ENCODE measurements at places on chromosomes 3 and 15.

DNA sequence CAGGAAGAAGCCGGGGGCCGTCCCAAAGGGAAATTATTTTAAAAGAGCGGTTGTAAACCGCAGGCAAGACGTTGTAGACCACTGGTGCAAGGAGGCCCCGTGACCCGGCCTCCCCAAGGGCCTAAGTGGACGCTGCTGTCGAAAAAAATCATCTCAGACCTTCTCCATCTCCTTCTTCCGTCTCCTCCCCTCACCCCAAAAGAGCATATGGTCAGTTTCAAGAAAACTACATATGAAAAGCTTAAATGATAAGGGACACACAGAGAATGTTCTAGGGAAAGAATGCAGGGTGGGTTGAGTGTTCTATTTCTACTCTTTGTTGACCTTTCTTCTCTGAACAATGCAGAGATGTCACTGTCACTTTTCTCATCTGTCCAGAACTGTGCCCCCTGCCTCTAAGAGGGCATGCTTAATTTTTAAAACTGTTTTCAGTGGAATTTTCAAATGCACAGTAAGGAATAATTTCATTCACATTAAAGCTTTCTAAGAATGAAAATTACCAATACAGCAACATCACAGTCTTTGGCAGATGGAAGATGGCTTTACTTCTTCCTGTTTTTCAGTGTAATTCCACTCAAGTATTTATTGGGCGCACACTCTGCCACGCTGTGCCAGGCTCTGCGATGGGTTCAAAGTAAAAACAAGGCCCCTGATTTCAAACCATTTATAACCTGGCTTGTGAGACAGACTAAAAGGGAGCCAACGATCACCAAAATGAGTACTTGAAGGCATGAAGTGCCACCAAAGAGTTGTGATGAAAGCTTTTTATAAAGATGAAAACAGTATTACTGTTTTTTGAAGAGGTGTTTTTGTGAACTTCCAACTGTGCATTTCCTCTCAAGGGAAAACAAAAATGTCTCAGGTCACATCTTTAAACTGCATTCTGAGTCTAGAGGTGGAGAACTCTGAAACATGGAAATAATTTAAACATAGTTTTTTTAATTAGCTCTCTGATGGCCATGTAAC is 891 bp upstream of the TOP2B start:
- DNase-seq, result no peak

DNA sequence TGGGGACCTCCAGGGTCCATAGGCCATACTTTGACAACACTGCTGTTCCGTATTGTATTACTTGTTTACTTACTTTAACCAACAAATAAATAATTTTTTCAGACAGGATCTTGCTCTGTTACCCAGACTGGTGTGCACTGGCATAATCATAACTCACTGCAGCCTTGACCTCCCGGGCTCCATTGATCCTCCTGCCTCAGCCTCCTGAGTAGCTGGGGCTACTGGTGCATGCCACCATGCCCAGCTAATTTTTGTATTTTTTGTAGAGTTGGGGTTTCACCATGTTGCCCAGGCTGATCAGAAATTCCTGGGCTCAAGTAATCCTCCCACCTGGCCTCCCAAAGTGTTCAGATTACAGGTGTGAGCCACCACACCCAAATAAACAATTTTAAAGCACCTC is 64.9 kb upstream of the C15orf39 start:
- DNase-seq, result no peak

GRCh38 chr3:23389089-23389488 is 186.0 kb downstream of the UBE2E2 start:
- no peak for DNase-seq

DNA sequence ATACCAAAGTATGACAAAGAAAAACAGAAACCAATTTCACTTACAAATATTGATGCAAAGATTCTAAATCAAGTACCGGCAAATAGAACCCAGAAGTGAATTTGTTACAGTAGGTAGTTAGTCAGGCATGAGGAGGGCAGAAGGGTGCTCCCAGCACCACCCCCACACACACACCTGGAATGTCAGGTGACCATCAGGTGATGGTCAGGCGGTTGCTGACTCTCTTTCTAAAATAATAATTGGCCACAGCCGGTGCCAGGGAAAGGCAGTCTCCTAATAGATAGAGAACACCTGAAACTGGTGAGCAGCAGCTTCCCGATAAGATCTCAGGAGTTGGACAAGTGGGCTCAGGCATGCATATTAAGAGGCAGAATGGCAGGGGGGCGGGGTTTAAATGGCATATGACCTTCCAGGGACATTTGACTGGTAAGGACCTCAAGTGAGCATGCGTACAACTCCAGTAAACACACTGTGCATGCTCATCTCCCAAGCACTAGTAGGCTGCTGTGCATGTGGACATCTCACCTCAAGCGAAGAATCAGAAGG is 131.1 kb downstream of the ANO10 start:
- no peak for DNase-seq

DNA sequence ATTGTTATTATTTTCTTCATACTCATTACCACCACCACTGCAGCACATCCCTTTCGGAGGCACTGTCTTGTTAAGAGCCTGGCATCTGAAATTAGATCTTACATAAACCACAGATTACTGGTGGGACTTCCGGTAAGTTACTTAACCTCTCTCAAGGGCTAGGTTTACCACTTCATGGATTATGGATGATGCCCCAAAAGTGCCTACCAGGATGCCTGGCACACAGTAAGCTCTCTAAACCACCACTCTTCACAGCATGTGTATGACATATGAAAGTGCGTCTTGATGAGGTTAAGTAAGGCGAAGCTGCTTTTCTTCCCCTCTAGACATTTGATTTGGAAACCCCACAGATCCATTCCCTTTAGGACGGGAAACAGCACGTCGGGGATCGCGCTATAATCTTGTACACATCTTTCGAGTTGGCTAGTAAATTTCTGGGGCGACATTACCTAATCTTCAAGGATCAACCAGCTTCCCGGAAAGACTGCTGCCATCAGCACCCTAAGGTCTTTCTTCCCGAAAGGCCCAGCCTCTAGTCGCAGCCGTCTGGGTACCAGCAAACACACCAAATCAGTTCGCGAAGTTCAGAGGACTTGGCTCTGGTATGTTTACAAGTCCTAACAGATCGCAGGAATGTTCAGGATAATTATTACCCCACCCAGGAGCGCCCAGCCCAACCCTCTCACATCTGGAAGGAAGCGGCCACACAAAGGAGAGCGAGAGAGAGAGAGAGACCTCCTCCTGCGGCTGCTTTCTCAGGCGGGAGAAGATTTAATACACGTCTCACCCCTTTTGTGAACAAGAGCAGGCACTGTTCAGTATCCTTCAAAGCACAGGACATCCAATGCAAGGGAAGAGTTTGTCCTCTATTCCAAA is 155.1 kb upstream of the FRMD4B start:
- no peak for DNase-seq

DNA sequence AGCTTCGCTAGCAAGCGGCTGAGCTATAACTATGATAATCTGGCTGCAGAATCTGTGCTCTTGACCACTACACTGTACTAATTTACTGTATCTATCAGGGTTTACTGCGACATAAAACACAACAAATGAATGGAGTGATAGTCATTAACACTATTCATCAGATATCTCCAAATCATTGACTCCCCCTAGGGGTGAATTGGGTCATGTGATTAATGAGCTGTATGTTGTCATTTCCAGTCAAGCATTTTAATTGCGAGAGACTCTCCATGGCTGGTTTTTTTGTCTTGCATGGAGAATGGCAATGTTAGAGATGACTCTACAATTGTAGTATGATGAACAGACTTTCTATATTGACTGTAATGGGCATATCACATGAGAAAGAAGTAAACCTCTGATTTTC is 10.5 kb upstream of the TM4SF18 start:
- DNase-seq, result no peak

DNA sequence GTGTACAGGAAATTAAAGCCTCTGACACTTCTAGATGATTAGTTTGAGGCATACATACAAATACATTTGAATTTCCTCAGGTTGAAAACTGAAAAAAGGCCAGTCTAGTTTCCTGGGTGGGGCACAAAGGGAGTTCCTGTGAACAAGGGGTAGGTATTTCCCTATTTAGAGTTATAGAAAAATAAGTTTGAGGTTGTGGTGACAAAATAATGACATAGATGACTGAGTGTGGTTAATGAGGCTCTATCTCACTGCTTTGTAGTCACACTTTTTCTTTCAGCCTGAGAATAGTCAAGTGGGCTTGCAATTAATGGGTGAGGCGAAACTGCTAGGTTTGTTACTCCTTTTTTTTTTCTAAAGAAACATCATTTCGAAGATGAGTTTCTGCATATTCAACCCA is 4.3 kb downstream of the SLCO3A1 start:
- no peak for DNase-seq
